Amniotic epithelial cell (primary cell): ENCODE measurements at places on chromosomes 2 and 18.

DNA sequence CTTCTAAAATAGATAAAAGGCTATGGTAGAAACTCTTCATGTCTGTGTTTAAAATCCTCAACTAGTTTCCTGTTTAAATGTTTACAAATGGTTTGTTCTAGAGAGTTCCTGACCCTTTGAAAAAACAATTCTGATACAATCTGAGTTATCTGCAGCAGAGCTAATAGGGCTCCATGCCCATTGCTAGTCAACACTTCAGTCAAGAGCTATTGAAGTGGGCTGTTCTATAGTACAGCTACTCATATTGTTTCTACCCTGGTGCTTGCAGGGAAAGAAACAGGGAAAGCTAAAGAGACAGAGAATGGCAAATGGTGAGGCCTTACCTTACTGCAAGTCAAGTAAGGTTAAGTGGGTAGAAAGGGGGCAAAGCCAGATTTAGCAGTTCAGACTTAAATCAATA, 112.3 kb upstream of the CAVIN2 start:
- no peak for DNase-seq

GRCh38 chr2:230779126-230779525, 66.5 kb downstream of the CAB39 start:
- DNase-seq, result no peak

- no peak for DNase-seq
These were observed 117.9 kb upstream of the ZBTB14 start for GRCh38 chr18:5413447-5413846.

- no peak for DNase-seq
These were observed 1.3 kb downstream of the LRRTM1 start for GRCh38 chr2:80303006-80303908.

GRCh38 chr2:197309691-197310231, 819 bp downstream of the ANKRD44 start:
- no peak for DNase-seq

GRCh38 chr2:191869781-191870180, 22.9 kb upstream of the CAVIN2 start:
- no peak for DNase-seq

- DNase-seq, result peak; percentile 42
These were observed 14.6 kb upstream of the KIDINS220 start for GRCh38 chr2:8851811-8852560.

- peak; percentile 47 for DNase-seq
These were observed 5.9 kb downstream of the GEN1 start for GRCh38 chr2:17759805-17760204.

GRCh38 chr2:17892770-17893534, 14.5 kb downstream of the KCNS3 start:
- no peak for DNase-seq

DNA sequence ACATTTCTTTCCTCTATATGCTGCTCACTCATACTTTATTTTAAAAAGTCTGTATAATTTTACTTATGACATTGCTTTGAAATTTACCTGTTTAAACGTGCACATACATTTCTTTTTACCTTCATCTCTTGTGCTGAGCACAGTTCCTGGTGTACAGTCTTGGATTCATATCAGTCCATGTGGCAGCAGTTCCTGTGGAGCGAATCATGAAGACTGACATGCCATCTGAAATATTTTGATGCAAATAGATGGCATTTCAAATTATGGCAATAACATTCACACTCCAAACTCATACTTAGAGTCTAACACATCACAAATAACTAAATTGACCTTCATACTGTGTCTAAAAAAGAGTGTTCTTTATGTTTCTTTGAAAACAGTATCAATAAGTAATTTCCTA, 90.3 kb upstream of the CDH2 start:
- no peak for DNase-seq

DNA sequence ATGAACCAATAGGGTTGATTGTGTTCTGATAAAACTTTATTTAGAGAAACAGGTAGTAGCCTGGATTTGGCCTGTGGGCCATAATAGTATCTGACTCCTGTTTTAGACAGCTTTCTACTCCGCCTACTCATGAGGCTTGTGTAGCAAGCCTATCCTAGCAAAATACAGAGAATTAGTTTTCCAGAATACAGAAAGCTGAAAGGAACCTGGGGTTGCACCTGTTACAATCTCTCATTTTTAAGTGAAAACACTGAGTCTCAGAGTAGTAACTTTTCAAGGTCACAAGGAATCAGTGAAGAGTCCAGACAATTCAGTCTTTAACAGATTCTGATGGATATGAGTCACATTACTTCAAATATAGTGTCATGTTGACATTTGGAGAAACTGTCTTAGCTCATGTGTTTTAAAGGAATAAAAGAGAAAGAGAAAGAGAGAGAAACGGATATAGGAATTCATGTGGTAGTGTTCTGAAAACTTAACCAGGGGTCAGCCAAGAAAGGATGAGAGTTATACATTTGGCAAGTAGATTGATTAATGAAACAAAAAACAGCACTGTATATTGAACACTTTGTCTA, 17.0 kb downstream of the ARHGAP28 start:
- no peak for DNase-seq

GRCh38 chr2:66962716-66963115, 434.4 kb upstream of the ETAA1 start:
- DNase-seq, result peak; percentile 65

GRCh38 chr2:26356771-26357170, 10.2 kb upstream of the ADGRF3 start:
- peak; percentile 20 for DNase-seq

DNA sequence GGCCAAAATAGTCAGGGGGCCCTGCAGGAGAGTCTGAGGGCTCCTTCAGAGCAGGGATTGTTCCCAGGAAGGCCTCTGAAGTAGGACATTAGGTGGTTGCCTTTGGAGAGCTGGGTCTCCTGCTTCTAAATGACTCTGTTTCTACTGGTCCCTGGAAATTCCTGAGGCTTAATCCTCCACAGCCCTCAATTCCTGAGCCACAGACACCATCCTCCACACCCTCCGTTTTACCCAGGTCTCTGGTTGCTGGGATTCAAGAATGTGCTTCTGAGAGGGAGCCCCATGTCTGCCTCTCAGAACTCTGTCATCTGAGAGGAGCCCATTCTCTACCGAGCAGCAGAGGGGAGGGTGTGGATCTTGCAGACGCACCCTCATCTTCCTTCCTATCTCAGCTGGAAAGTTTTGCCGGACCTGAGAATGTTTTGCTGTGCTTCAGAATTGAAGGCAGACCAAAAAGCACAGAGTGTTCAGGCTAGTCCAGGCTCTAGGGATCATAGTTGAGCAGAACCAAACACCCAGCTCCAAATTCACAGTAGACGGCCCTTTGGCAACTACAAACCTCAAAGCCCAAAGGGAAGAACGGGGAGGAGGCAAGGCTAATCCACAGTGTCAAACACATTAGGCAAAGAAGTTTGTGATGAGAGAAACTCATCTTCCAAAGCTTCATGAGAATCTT, 8.1 kb downstream of the VIT start:
- no peak for DNase-seq

DNA sequence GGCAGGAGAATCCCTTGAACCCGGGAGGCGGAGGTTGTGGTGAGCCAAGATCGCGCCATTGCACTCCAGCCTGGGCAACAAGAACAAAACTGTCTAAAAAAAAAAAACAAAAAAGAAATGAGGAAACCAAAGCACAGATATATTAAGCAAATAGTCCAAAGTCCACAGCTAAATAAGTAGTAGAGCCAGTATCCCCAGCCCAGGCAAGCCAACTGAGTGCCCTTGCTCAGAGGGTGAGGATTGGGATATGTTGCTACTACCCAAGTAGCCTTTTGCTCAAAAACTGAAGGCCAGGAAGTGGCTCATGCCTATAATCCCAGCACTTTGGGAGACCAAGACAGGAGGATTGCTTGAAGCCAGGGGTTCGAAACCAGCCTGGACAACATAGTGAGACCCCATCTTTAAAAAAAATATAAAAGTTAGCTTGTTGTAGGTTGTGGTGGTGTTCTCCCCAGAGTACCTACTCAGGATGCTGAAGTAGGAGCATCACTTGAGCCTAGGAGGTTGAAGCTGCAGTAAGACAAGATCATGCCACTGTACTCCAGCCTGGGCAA, 5.4 kb downstream of the CFAP36 start:
- DNase-seq, result no peak

DNA sequence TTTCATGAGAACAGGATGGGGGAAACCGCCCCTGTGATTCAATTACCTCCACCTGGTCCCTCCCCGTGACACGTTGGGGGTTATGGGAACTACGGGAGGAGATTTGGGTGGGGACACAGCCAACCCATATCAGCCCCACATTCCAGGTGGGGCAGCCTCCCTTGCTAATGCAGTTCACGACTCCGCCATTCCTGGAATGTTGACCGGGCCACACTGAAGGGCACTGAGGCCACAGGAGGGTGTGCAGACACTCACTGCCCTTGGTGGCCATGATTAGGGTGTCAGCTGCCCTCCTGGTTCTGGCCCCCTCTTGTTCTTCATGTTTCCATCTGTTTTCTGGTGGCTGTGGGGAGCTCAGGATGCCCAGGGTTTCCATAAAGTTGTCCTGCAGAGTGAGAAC, 176.3 kb downstream of the TWIST2 start:
- no peak for DNase-seq

DNA sequence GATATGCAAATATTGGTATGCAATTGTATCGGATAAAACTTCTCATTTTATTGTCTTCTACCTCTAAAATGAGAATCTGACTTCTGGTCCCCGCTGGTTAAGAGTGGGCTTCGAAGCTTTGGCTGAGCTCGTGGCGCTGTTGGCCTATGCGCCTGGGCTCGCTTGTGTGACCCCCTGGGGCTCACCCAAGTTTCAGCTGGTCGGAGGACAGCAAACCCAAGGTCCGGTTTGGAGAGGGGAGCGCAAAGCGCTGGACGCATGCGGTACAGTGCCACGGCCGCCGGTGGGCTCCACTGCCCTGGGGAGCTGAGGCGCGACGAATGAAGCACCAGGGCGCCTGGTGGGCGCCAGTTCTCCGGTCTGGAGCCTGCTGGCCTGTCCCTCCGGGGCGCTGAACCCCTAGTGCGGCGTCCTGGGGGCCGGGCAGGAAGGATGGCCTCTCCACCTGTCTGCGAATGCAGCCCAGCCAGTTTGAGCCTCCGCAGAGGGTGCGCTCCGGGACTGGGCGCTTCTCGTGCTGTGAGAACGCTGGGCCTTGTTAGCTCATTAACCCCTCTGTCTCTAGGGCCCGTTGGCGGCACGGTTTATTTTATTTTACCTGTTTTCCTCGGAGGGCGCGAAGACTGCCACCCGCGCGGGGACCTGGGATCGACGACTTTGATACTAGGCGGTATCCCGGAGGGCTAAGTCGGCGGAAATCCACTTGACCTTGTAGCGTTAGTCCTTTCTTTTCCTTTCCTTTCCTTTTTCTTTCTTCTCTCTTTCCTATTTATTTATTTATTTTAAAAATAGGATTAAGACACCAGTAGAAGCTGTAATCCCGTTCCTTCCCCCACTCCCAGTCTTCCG, 10.4 kb downstream of the MEIS1 start:
- peak; percentile 60 for DNase-seq

DNA sequence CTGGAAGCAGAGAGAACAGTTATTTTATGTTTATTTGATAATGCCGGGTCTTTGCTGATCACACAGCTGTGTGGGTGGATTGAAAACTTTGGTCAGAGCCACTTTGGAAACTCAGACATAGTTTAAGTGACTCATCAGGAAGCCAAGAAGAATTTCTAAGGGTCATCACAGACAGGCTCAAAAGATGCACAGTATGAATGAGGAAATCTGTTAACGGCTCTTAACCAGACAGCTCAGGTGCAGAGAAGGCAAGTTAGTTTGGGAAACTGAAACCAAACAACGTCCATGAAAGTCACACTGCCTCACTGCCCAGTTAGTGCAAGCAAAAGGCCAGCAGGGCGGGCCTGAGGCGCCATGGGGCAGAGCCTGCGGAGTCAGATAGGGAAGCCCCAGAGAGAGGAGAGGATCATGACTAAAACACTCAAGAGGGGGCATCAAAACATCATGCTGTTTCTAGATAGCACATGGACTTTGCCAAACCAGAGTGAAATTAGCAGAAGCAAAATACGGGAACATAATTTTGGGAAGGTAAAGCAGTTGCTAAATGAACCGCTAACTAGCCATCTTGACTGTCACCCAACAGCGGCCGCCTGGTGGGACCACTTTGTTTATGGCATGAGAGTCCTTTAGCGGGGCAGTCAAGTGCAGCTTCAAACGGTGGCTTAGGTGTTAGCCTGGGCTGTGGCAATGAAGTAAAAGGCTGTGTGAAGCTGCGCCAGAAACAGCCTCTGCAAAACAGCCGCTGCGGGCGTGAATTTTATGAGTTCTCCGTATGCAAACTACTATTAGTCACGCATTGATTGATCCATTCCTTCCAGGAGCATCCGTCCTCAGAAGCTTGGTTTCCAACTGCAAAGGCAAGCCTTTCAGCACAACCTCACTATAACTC, 101.2 kb downstream of the KCTD18 start:
- DNase-seq, result peak; percentile 76

- no peak for DNase-seq
These were observed 353.6 kb upstream of the TRIB2 start for GRCh38 chr2:12363138-12363537.

DNA sequence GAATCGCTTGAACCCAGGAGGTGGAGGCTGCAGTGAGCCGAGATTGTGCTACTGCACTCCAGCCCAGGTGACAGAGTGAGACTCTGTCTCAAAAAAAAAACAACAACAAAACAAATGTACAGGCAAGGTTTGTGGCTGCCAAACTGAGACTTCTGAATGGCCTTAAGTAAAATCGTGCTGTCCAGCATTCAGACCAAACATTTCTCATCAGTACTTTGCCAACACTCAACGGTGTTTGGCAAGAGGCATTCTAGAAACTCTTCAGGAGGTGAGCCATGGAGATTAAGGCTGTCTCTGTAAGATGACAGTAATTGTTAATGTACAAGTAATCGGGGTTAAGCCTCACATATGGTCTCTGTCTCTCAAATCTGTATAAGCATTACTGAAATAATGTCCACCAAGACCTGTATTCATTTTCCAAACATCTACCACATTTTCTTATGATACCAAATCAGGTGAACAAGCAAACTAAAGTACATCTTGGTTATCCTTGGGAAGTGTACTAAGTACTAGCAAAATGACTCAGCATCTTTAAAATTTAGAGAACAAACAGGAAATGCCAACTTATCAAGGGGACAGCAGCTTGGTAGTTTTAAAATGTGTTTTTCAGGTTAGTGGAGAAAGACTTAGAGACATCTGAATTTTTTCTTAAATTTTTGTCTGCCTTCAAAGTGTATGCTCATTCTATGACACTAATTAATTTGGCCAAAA, 29.3 kb downstream of the SERPINE2 start:
- peak; percentile 64 for DNase-seq
